M059J (cell line): ENCODE measurements at places on chromosomes 3 and 15. TPM values are rescaled to one million over a fixed set of nuclear protein-coding genes. Genes with fewer than 3 reads are reported as not detected.

DNA sequence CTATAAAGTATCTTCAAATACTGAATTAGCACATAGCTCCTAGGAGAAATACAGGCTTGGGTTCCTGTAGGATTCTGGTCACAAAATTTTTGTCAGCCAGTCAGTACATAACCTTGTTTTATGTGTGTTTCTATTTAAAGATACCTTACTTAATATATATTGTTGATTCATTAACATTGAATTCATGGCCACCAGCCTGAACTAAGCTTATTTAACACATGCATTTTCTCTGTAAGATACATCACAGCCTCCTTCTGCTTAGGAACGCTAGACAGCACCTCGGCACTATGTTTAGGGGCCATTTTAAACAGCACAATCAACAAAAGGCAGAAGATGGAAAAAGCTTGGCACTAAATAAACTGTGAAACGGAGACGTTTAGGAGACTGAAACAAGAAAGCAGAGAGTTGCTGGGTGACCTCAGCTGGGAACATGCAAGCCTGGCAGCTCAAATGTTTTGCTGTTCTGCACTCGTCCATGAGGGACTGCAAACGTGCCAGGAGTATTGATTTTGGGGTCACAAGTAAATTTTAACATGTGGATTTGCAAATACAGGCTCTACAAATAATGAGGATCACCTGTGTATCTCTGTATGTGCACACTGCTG, 432.2 kb upstream of the TPM1 start:
- no peak for DNase-seq

DNA sequence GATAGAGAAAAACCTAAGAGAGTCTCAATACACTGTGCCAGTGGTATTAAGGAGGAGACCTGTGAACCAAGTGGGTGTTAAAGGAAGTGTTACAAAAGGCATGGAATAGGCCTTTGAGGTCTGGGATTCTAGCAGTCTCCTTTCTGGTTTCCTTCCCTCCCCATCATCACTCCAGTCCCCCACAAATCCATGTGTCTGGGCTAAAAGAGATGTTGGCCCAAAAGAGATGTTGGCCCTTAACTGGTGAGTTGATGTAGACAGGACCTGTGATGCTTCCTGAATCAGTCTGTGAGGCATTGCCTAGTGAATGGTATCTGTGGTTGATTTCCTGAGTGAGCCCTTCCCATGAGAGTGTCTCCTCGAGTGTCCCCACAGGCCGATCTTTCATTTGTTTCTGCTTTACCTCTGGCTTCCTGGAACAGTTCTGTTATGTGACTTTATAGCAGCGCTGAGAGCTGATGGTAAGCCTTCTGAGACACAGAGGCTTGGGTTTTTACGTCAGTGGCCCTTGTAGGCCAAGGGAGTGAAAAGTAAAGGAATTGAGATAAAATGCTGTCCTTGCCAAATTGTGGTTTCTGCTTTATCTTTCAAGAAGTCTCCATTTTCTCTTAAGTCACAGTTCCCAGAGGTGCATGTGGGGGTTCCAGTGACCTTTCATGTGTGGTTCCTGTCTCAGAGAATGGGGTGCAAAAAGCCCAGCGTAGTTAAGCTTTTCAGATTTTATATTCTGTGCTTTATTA, 87.8 kb downstream of the KLHL25 start:
- no peak for DNase-seq

- no peak for DNase-seq
Observed at GRCh38 chr3:13099707-13100106, 26.5 kb upstream of the IQSEC1 start.

Gene GOLIM4
- total RNA-seq, result 34.4 and 47.4 TPM in 2 replicates

GRCh38 chr15:98567951-98568350, 80.4 kb upstream of the IGF1R start:
- peak; percentile 58 for DNase-seq

DNA sequence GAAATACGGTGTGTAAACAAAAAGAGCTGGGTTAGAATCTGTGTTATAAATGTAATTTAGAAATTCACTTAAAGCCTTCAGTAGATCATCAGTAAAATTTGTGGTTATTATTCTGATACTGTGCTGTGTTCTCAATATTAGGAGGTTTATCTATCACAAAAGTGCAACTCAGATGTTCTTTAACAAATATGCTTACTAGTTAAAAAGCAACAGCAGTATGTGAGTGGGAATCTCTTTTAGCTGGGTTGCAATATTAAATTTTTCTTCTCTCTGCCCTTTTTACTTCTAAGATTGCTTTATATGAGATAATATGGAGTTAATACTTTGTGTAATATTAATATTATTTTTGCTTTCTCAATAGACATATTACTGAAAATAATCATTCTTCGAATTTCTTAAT, 53.4 kb downstream of the CHD2 start:
- no peak for DNase-seq

DNA sequence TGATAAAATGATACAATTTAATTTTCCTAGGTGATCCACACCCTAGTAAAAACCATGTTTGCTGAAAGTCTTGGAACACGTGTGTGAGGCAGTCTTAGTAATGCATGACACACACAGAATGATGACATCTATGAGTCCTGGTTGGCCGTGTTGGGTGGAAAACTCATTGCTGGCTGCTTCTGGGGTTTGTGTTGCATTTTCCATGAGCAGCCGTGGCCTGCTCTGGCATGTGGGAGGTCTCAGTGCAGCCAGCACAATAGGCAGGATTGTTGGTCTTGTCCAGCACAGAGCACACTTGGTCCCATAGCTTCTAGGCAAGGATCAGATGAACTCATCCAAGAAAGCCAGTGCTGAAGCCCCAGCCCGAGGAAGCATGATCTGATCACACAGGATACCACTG, 172.8 kb upstream of the UBE3A start:
- DNase-seq, result no peak

DNA sequence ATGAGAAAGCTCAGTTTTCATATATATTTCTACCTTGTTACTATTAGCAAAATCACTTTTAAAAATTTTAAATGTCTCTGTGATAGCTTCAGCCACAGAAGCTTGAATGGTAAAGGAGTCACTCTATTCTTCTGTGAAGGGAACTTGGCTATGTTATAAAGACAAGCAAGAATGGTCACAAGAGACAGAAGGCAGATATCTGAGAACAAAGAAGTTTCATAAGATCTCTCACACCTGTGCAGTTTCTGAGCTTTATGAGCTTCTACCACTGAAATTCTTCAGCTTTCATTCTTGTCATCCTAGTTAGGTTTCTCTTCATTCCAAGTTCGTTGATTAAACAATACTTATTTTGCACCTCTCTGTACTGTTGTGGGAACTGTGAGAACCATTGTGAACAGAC, 853.4 kb downstream of the IGSF11 start:
- DNase-seq, result no peak

GRCh38 chr3:139953131-139953910, 18.3 kb downstream of the CLSTN2 start:
- DNase-seq, result peak; percentile 13

DNA sequence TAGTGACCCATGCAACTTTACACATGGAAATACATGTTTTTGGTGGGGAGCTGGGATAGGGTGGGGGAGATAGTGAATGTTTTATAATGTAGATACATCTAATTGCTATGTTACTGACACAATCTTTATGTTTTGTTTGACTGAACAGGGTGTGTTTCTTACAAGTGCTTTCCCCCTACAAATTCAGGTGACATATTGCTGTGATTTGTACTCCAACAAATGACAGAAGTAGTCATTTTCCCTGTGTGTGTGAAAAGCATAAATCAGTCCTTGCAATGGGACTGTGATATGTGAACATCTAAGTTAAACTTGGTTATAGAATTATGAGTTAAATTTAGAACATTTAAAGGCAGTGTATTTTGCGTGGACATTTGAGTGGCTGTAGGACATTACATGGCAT, 27.3 kb downstream of the OTOL1 start:
- no peak for DNase-seq

Gene SST
- total RNA-seq, result 0.62 and 0.94 TPM in 2 replicates

GRCh38 chr3:125519678-125520562, at the start of gene SNX4:
Gene SNX4 (minus strand): TSS chr3:125520202. CDS start chr3:125520172, 30 bp downstream.
- DNase-seq, result peak; percentile 97

Gene MYZAP
- 7.9 and 8.2 TPM in 2 replicates for total RNA-seq

DNA sequence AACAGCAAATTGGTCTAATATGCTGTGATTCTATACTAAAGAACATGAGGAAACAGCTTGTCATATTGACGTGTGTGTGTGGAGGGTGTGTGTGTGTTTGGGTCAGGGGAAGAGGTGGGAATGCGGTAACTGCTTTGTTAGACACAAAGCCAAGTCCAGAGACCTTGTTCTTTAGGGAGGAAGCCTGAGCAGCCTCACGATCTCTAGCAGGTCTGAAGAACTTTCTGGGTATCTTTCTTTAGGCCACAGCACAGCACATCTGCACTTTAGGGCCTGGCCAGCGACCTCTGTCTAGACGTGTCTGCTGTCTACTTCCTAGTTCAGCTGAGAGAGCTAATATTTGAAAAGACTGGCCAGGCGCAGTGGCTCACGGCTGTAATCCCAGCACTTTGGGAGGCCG, 220.0 kb upstream of the TPRG1 start:
- DNase-seq, result no peak

DNA sequence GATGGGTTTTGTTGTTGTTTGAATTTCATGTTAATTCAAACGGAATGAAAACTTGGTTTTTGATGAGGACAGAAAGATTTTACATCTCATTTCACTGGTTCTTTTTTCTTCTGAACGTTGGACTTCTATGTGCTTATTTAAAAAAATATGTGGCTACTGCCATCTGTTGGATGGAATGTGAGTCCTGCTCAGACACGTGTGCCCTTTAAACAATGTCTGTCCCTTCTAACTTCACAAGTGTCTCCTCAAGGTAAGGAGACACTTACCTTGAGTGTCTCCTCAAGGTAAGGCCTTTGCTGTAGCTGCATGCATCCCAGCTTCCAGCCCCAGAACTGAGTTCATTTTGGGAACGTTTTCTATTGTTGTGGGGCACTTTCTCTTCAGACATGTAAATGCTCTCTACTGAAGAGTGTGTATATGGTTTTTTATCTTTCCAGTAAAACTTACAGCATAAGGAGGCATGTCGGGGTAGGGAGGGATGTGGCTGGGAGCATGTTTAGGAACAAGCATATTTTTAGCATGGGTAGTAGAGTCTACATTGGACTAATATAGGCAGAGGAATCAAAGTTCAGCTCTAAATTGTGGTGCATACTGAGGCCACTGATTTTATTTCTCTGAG, 63.1 kb upstream of the UBE3A start:
- DNase-seq, result peak; percentile 14

DNA sequence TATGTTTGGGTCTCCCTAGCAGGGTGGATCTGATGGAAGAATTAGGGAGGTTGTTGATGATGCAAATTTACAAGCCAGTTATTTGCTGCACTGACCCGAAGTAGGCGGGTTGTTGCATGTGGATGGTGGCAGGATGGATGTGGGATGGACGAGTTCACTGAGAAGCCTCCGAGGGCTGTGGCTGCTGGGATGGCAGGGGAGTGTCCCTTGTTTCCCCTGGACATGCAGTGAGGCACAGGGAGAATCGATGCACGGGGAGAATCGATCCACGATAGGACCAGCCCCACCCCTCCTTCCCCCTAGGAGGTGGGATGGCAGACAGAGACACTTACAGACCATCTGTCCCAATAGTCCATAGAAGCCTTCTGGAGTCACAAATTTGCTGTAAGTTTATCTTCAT, 31.0 kb upstream of the KLF13 start:
- DNase-seq, result no peak

GRCh38 chr3:193960487-193961274, 175.3 kb upstream of the HES1 start:
- no peak for DNase-seq
